ENCODE measurements at places on chromosomes 6 and 20. TPM values are rescaled to one million over a fixed set of nuclear protein-coding genes. Genes with fewer than 3 reads are reported as not detected.

Gene MAP3K5
- 17.6 TPM for total RNA-seq

GRCh38 chr20:13788167-13788834, 3.5 kb downstream of the NDUFAF5 start:
- no peak for DNase-seq

GRCh38 chr20:58740356-58741308, 48.0 kb downstream of the NPEPL1 start:
- DNase-seq = no peak

GRCh38 chr6:31797588-31797987, 2.0 kb upstream of the VARS1 start:
- DNase-seq = no peak

Gene LY6G6C
- total RNA-seq = not detected

DNA sequence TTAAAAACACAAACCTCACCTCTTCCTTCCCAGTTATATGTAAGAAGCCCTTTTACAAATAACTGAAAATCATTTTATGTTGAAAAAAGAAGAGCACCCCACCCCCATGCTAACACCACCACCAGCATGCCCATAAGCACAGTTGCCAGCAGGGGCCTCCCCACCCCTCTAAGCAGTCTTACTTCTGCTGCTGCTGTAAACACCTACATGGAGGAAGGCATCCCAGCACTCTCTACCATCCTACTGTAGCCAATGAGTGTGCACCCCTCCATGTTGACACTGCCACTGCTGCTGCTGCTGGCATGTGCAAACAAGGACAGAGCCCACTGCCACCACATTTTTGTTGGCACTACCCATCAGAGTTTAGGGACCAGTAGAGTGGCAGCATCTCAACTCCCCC, 49.6 kb upstream of the PHIP start:
- DNase-seq = peak; percentile 64

Gene SH3BGRL2
- total RNA-seq = 5.8 TPM

Gene C6orf120
- total RNA-seq = 13.6 TPM

DNA sequence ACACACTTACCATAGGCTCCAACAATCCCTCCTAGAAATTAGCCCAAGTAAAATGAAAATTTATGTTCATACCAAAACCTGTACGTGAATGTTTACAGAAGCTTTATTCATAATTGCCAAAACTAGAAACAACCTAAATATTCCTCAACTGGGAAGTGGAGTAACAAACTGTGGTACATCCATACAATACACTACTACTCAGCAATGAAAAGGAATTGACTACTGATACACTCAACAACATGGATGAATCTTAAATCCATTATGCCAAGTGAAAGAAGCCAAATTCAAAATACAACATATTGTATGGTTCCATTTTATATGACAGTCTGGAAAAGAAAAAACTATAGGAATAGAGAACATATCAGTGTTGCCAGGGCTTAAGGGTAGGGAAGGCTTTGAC, 19.7 kb upstream of the MMP24 start:
- DNase-seq = no peak

Gene FAM83B
- 0.11 TPM for total RNA-seq

DNA sequence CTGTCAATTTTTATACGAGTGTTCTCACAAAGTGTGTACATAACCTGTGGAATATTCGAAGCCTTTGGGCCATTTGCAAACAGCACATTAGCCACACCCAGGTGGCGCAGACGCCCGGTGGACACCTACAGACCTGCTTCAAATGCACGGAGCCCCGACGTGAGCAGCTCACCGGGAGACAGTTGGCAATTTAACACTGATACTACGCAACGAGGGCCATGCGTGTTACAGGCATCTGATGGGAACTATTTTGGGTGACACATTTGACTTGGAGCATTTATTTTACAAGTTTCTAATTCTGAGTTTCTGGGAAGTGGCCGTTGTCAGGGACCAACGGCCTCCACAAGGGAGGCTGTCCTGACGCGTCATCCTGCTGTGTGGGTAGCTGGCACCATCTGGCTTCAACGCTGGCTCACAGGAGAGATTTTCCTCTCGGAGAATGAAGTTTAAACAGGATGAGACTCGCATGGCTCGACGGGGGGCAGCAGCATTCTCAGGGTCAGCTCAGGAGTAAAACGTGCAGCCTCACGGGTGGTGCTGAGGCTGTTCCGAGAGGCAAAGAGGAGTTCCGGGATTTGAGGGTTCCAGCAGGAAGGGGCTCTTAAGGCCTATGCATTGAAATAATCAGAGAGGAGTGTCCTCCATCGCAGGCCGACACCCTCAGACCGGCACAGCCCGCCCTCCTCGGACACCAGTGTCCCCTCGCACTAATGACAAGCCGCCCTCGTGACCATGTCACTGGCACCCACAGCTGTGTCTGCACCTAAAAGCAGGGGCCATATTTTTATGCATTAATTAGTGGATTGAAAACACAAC, 207.4 kb downstream of the DLL1 start:
- peak; percentile 73 for DNase-seq

GRCh38 chr6:122752459-122752858, 27.1 kb upstream of the FABP7 start:
- DNase-seq = no peak
